ENCODE measurements at places on chromosomes 4 and X.

DNA sequence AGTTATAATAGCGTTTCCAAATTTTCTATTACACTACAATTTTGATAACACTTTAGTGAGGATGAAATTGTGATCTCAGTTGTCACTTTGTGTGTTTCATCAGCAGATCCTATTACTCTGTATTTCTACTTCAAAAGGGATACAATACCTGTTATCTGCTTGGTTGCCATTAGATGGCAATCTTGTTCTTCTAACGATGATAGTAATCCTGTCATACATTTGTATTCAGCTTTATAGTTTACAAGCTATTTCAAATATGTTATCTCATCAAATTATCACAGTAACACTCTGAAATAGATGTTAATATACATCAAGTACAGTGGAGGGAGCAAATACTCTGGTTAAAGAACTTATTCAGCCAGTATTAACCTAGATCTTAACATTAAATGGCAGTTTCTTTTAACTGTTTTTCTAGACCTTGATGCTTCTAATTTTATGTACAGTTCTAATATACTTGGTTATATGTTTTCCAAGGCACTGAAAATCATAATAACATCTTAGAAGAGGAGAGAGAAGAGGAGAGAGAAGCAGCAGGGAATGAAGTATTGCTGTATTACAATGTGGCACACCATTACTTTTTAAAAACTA is 292.0 kb downstream of the CCSER1 start:
- DNase-seq, result no peak

DNA sequence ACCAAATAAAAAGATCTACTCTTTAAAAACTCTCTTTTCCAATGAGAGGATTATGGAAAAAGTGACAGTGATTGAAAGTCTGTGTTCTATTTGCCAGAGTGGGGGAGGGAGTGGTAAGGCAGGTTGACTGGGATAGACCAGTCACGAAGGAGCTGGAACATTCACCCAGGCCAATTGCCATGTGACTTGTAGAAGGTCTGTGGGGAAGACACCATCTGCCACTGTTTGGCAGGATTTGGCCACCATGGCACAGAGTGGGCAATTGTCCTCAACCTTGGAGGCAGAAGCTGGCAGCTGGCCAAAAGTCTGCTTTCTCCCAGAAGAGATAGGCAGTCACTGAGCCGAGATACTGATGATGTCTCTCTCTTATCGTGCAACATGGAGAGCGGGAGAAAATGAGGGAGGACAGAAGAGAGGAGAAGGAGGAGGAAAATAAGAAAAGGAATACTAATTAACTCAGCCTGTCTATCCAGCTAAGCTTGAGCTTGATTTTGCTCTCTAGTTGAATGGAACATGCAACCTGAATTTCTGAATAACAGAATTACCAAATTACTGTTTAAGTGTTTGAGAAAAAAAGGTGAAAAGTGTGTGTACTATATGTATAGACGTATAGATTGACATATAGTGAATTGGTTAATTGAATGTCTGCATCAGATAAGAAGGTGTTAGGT is 267.1 kb downstream of the ARHGAP24 start:
- no peak for DNase-seq

DNA sequence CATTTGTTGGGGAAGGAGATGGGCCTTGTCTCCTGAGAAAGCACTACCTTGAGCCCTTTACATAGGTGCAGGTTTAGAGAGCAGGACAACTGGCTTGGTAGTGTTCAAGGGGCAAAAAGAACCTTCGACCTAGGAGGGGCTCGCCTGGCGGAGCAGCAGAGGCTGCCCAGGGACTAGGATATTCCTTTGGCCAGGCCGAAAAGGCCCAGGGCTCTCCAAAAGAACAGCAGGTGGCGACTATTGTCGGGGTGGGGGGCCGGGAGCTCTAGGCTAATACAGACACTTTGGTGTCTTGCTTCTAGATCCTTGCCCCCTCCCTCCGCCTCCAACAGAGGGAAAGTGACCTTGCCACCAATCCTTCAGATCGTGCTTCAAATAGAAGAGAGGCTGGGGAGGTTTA is 7.1 kb upstream of the POU3F4 start:
- DNase-seq, result no peak

DNA sequence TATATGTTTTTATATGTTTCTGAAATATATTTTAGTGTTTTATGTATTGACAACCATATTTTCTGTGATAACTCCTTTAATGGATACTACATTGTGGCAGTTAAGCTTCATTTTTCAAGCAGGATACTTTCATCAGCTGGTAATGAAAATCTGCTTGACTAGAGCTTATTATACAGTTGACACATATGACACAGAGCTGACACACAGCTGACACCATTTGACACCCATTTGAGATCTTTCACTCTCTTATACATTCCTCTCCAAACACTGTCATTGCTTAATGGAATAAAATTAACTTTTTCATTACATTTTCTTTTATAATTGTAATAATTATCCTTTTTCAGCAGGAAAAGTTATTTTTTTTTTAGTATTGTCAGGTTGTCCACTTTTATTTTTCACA is 561.1 kb upstream of the NDST4 start:
- DNase-seq, result no peak

- DNase-seq, result no peak
These were observed 107.4 kb upstream of the MAMLD1 start for GRCh38 chrX:150255441-150256296.

GRCh38 chrX:15356444-15356843 is 21.1 kb upstream of the PIGA start:
- no peak for DNase-seq

GRCh38 chrX:1743105-1743504 is 128.2 kb downstream of the ASMT start:
- DNase-seq, result no peak

DNA sequence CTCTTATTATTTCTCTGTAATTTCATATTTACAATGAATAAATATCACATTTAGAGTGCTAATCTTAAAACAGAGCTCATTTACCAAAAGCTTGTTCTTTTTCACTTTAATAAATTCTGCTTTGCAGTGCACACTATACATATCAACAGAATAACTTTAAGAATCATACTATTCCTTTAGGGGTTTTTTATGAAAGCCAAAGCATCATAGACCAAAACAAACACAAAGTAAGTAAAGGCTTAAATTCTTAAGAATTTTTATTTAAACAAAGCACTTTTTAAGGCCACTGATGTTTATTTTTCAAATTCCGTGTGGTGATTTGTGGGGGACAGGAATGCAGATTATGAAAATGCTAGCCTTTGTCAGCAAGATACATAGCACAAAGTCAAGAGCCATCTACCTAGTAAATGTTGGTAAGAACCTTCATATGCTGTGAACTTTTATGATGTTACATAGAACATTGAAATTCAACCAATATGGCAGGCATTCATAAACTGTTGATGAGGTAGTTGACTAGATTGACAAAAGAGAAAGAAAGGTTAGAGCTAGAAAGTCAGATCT is 17.8 kb downstream of the TIGD2 start:
- no peak for DNase-seq

- DNase-seq, result no peak
These were observed 1163.2 kb downstream of the PCDH18 start for GRCh38 chr4:136369073-136369472.

DNA sequence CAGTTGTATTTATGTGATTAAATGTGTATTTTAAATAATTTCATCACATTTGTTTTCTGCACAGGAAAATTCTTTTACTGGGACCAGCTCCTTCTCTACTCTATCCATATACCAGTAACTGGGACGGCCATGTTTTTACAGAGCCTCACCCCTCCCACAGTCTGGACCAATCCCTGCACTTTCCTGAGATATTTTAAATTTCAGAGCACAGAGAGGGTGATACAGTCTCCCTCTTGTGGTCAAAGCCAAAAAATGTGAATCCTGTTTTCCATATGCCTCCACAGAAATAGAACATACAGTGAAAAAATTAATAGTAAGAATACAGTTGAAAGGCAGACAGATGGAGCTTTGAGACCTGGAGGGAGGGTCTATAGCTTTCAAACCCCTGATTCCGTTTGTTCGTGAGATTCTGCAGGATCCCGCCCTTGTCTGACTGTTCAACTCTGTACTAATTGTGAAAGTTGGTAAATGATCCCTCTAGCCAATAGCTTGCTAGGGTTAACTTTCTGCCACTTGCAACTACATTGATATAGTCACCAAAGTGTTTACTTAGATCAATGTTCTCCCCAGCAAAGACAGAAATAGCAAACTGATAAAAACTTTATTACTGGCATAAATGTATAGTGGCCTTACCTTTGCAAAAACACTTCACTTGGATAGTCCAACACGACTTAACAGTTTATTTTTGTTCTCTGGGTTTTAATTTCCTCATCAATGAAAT is 172.2 kb downstream of the PPARGC1A start:
- DNase-seq, result no peak

- no peak for DNase-seq
These were observed 7.4 kb downstream of the BMPR1B start for GRCh38 chr4:94765174-94765573.

DNA sequence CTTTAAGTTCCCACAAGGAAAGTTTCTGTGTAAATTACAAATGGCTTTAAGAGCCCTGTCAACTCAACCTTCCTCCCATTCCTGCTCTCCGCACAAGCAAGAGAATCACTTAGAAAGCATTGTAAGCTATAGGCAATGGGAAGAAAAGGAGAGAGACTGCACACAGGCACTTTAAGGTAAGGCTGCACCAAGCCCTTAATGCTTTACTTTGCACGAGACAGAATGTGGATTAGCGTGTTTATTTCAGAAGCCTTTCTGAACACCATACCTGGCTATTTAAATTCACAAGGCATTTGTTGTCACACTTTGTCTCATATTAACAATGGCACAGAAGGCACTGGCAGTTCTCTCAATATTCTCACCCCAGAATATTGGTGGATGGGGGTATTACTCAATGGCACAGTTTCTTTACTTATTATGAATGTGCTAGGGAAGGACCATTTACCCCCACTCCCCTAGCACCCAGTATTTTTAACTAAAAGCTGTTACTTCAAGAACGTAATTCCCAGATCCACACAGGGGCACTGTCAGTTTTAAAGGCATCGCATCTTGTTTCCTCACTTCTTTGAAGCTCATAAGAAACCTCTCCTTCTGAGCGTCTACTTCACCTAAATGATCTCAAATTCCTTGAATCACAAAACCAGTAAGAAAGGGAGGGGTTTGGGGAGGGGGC is 150.0 kb downstream of the MAML3 start:
- no peak for DNase-seq

DNA sequence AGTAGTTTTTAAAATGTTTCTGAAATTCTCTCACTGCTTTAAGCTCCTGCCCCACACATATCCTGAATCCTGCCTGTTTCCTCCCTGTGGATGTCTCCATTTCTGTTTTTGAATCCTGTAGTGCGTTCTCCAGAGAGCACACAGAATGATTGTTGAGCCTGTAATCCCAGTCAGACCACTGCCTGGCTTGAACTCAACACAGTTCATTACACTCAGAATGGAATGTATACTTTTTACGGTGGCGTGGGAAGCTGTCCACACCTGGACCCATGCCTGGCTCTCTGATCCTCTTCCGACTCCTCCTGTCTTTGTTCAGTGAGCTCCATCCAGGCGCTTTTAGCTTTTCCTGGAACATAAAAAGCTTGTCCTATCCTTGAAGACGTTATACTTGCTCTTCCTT is 1217.0 kb upstream of the PRKX start:
- no peak for DNase-seq

DNA sequence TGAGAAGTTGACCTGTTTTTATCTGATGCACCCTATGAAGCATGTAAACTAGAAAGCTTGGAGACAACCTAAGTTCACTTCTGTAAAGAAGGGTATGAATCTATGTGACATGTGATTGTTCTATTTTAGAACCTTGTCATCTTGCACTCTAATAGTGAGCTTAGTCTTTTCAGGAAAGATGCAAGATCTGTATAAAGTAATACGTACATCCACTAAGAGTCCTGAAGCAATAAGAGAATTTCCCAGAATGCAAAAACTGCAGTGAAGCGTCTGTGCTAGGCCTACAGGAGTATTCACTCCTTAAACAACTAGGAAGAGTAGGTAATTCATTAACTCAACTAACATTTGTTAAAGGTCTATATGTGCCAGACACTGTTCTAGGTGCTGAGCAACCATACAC is 23.3 kb upstream of the NDP start:
- no peak for DNase-seq

DNA sequence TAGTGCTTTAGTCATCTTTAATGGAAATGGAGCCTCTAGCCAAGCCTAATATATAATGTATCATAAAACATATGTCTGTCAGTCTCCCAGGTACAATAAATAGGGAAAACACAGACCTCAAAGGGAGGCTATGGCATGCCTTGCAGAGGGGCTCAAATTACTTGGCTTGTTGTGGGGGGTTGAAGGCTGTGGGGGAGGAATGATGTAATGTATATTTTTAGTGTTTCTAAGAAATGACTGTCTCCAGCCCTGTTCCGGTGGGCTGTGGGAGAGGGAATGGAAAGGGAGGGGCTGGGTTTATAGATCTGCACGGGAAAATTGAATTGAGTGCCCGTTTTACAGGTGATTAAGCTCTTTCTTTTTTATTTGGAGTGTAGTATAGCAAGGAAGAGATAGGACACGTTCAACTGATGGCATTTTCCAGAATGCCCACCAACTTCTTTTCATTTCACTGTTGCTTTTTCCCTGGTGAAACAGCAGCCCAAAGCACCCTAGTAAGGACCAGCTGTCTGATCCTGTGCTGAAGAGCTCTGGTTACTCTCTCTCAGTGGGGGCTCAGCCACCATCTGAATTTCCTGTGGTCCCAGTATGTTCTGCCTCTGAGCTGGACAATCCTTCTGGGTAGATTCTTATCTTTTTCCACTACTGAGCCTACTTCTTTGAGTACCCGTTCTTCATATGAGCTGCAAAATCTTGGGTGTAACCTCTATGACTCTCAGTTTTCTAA is 220.7 kb upstream of the CASK start:
- DNase-seq, result no peak

DNA sequence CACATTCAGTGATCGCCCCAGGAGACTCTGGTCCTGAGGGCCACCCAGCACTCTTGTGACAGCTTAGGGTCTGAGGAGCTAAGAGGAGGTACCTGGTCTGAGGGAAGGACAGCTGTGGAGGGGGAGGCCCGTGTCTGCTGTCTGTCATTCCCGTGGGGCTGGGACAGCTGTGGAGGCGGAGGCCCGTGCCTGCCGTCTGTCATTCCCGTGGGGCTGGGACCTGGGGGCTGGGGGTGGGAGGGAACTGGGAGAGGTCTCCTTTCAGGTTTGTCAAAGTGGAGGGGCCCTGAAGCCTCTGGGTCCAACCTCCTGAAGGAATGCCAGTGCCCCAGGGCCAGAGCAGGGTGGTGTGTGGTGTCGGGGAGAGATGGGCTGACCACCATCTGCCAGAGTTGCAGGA is 45.0 kb upstream of the ADRA2C start:
- DNase-seq, result no peak

- no peak for DNase-seq
These were observed 33.1 kb upstream of the MTNR1A start for GRCh38 chr4:186588503-186588902.

All from activated gamma-delta T cell treated with anti-CD3 and anti-CD28 coated beads, Interleukin-2, amount 50 U/mL, for 16 hours (primary cell).